Stimulated activated CD4-positive, alpha-beta T cell treated with anti-CD3 and anti-CD28 coated beads, Interleukin-4, amount 100 ng/mL, for 48 hours (primary cell): ENCODE measurements at places on chromosomes 3 and 15.
A peak's percentile ranks its signal among the peaks of the same experiment; 100 is the strongest.

- no peak for DNase-seq
Observed at GRCh38 chr3:183359036-183359435, 69.4 kb downstream of the MCF2L2 start.

DNA sequence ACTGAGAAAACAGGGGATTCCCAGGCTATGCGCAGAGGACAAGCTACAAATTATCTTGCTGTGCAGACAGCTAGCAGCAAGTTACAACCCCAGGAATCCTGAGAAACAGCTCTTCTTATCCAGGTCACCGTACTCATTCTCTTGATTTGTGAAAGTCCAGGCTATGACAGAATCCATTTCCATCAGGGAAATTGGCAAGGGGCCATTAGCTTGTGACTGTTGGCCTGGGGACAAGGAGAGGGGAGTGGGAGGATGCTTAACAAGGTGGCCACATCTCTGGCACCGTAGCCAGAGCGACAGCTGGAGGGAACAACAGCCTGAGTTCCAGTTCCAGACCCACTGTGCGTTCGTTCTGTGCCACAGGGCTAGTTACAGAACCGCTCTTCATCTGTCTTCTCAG, 44.9 kb upstream of the PLXNA1 start:
- DNase-seq = no peak

DNA sequence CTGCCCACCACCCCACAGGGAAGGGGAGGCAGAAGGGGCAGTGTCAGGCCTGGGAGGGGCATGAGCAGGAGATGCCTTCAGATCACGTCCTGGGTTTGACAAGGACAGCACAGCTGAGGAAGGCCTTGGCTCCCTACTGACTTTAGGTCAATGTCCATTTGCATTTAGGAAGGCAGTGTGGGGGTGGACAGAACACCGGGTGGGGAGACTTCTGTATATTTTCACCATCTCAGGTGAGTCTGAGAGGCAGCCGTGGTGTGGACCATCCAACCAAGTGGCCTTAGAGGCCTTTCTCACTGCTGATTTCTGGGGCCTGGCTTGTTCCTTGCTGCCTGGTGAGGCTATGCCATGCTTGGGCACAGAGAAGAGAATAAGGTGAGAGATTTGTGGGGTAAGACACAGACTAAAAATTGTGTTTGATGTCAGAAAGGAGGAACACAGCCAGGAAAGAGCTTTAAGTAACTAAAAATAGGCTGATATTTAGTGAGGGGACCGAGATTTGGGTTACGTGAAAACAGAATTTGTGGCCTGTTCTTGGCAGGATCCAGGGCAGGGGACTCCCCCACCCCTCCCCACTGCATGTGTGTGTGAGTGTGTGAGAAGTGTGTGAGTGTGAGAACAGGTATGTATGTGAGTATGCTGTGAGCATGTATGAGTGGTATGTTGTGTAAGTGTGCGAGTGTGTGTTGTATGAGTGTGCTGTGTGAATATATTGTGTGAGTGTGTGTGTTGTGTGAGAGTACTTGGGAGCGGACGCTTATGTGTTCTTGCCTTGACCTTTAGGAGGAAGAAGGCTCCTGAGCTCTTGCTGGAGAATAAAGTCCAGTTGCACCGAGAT, 11.8 kb upstream of the PLA2G4E start:
- DNase-seq = no peak

DNA sequence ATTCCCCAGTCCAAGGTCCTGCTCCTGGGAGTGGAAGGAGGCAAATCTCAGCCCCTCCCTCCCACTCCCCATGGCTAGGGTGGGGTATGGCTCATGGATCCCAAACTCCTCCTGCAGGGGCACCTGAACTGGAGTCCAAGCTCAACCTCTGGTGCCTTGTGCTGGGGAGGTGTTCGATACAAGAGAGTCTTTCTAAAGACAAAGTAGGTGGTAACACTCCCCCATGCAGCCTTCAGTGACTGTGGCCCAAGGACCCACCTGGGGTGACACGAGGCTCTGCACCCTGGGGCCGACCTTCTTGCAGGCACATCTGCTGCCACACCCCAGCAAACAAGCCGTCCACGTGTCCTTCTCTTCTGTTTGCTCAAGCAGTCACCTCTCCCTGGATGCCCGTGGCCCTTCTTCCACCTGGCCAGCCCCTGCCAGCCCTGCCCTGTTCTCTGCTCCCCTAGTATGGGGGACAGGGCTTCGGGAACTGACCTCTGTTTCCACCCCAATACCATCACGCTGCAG, 36.7 kb upstream of the SLC6A11 start:
- no peak for DNase-seq

GRCh38 chr15:57537072-57537471, 54.6 kb upstream of the MYZAP start:
- no peak for DNase-seq

DNA sequence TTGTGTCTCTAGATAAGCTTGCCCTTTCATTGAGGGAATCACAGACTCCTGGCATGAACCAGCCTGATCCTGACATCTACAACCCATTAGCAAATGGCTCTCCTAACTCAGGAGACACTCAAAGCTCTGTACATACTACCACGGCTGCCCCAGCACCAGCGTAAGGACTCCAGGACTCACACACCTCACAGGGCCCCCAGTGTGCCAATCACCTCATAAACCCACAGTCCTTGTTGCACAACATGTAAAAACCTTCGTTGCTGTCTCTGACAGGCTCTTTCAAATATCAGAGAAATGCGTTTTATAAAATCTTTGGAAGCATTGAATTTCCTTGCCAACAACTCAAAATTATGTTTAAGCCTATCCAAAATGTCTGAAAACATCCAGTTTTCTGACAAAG, 7.3 kb downstream of the FYCO1 start:
- no peak for DNase-seq

DNA sequence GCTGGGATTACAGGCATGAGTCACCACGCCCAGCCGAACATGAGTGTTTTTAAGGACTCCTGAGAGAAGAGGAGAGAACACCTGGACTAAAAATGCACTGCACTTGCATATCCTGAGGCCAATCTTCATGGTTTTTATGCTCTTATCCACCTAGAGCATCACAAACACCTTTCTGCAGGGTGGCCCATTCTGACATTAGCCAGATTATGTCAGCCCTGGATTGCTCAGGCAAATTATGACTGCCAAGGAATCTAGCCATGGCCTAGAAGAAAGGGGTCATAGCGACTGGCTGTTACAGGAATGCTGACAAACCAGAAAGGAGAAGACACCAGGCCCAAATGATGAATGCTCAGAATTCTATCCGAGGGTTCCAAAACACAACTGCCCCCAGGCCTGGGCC, 40.9 kb upstream of the HERC1 start:
- DNase-seq = no peak

GRCh38 chr3:113287803-113288648, 76.7 kb downstream of the BOC start:
- peak; percentile 27 for DNase-seq

- no peak for DNase-seq
Observed at GRCh38 chr15:65732698-65733097, 59.4 kb downstream of the DENND4A start.

DNA sequence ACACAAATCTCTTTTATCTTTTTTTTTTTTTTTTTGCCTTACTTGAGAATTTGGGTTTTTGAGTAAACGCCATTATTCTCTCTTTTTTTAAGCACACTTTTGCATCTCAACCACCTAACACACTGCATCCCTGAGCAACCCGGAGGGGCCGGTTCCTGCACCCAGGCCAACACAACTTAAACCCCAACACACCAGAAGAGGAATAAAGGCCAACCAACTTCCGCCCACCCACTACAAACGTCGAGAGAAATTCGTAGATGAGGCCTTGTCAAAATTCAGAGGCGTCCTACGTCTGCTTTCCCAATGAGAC, 389 bp upstream of the CCNB2 start:
- peak; percentile 6 for DNase-seq

GRCh38 chr3:191026746-191027145, 164.3 kb upstream of the GMNC start:
- DNase-seq = no peak

GRCh38 chr3:177197727-177198460, 612 bp upstream of the TBL1XR1 start:
- DNase-seq = peak; percentile 45

GRCh38 chr15:60865507-60865906, 363.6 kb downstream of the RORA start:
- no peak for DNase-seq

DNA sequence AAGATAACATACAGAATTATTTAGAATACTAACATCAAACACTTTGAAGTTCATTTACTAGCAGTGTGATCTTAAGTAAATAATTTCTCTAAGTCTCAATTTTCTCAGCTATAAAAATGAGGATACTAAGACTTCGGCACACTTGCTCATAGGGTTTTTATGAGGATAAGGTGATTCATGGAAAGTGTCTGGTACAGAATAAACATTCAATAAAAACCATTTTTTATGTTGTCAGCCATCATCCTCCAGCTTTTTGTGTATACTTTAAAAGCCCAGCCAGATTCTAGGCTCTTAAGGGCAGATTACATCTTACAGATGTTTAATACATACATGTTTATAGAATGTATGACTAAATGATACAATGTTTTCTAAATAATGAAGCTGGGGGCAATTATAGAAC, 56.8 kb downstream of the FEZF2 start:
- DNase-seq = no peak

- DNase-seq = no peak
Observed at GRCh38 chr3:153146191-153147053, 15.6 kb upstream of the RAP2B start.

GRCh38 chr3:180447136-180447535, 154.8 kb upstream of the TTC14 start:
- DNase-seq = no peak

GRCh38 chr3:172285844-172286243, 162.4 kb downstream of the GHSR start:
- no peak for DNase-seq

DNA sequence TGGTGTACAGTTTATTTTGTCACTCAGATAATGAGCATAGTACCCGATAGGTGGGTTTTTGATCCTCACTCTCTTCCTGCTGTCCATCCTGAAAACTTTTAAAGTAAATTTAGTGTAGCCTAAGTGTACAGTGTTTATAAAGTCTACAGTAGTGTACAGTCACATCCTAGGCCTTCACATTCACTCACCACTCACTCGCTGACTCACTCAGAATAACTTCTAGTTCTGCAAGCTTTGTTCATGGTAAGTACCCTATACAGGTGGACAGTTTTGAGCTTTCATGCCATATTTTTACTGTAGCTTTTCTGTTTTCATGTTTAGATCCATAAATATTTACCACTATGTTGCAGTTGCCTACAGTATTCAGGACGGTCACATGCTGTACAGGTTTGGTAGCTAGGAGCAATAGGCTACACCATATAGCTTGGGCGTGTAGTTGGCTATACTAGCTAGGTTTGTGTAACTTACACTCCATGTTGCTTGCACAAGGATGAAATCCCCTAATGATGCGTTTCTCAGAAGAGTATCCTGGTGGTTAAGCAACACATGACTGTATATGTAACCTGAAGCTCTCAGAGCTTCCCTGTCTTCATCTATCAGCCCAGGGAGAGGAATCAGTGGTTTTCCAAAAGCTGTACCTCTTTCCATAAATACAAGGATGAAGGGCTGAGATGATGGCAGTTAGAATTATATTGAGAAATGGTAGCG, 87.6 kb upstream of the SLC25A26 start:
- DNase-seq = no peak

DNA sequence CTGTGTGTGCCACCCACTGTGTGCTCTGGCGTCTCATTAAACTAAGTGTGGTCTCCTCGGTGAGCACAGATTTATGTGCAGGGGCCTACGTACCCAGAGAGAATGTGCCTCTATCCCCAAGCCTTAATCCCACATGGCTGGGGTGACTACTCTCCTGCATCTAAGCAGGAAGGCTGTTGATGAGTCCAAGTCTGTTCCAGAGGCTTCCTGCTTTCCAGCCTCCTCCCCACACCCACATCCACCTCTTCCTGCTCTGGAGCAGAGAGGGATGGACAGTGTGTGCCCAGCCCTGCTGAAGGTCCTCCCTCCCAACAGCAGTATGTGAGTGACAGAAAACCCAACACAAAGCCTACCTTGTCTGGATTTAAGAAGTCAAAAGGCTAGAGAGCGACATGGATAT, 38.8 kb upstream of the BCL2L10 start:
- no peak for DNase-seq

DNA sequence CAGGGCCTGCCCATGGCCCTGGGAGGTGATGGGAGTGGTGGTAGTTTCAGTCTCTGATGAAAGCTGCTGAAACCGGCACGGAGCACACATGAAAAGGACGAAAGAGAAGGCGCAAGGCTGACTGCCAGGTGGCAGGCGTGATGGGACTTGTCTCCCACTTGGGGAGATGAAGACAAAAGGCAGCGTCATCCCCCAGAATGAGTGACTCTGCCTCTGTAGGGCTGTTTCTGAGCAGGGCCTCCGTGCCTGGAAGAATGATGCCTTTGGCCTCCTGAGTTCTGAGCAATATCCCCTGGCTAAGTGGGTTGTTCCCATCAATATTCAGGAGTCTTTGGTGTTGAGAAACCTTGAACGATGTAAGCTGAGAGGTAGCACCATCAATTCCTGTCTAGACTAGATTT, 237.8 kb downstream of the OPA1 start:
- DNase-seq = no peak

DNA sequence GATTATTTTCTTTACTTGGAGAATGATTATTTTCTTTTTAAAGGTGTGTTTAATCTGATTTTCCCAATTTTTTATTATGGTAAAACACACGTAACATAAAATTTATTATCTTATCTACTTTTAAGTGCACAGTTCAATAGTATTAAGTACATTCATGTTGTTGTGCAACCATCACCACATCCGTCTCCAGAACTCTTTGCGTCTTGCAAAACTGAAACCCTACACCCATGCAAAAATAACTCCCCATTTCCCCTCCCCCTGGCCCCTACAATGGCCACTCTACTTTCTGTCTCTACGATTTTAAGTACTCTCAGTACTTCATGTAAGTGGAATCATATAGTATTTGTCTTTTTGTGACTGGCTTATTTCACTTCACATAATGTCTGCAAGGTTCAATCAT, 230.7 kb downstream of the SATB1 start:
- no peak for DNase-seq

GRCh38 chr3:43632986-43633385, 11.2 kb upstream of the ANO10 start:
- DNase-seq = no peak

GRCh38 chr3:123698813-123699212, 114.0 kb upstream of the HACD2 start:
- DNase-seq = no peak

GRCh38 chr3:128376516-128376915, 90.2 kb downstream of the DNAJB8 start:
- DNase-seq = no peak

GRCh38 chr3:17544632-17545031, 197.8 kb downstream of the TBC1D5 start:
- no peak for DNase-seq
